MG63 (cell line): ENCODE measurements at places on chromosomes 7 and 10. TPM values are rescaled to one million over a fixed set of nuclear protein-coding genes. Genes with fewer than 3 reads are reported as not detected.

- DNase-seq: no peak
Observed at GRCh38 chr7:153576096-153576495, 476.1 kb upstream of the DPP6 start.

- no peak for DNase-seq
Observed at GRCh38 chr7:16430133-16430532, 8.8 kb upstream of the CRPPA start.

GRCh38 chr10:128704716-128705115 is 578.5 kb upstream of the MKI67 start:
- no peak for DNase-seq

DNA sequence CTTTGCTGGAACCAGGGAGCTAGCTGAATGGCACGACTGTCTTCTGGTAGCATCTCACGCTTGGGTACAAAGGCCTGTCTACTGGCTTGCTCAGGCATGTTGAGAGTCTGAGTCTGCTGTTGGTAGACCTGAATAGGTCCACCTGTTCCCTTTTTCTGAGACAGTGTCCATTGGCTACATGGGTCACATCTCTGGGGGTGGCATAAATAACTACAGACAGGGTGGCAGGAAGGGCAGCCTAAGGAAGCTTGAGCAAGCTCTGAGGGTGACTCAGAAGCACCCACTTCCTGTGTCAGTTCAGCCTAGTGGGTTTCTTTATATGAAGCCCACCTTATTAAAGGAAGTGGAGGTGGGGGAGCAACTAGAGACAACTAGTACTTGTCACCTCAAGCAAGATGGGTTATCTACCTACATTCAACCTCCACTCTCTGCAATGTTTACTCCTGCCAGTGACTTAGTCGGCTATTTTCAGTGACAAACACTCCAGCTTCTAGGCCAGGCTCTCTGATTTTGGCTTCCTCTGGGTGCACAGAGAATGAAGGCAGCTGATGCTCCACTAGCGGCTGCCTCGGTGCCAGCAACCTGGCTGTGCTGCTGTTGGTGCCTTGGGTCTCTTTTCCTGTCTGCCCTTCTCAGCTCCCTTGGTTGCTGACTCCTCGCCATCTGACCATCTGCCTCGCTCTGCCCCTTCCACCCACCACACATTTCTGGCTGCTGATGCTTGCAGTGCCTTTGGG is 5.7 kb upstream of the ZYX start:
- no peak for DNase-seq

DNA sequence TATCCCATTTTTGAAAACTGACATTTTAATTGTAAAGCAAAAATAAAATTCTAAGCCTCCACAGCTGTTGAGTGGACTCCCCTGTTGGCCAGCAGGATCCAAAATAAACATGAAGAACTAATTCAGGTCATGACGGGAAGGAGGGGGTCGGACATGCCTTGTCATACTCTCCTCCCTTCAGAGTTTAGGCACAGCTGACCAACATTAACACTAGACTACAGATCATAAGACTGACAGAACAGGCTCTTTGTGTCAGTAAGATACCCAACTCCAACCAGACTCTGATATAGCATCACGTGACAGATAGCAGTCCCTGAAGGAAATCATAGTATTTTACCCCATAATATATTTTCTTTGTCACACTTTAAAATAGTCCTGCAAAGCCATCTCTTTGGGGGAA is 20.9 kb upstream of the ZNF12 start:
- no peak for DNase-seq

GRCh38 chr10:28120043-28120749 is 121.3 kb upstream of the ODAD2 start:
- DNase-seq: peak; percentile 48

DNA sequence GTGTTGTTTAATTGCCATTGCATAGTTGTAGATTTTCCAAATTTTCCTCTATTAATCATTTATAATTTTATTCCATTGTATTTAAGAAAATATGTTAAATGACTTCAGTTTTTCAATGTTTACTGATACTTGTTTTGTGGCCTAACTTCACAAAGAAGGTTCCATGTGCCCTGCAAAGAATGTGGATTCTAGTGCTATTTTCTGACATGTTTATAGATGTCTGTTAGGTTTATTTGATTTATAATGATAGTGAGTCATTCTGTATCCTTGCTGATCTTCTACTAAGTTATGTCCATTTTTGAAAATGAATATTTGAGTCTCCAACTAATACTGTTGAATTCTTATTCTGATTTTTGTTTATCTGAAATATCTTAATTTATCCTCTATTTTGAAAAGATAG is 369.0 kb downstream of the MAGI2 start:
- DNase-seq: no peak

DNA sequence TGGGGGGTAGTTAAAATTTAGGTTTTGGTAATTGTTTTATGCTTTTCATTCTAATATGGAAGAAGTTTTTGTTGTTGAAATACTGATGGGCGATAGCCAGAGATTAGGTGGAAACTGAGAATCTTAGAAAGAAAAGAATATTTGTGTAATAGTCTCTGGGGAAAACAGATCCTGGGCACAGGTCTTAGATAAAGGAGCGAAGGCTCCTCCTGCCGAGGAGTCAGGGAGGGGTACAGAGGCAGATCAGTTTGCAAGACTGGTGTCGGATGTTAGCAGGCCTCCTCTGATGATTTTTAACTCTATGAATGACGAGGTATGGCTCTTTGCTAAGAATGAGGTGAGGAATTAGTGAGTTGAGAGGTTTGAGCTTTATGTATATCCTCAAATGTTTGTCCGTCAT is 339.7 kb downstream of the HGF start:
- no peak for DNase-seq

GRCh38 chr10:44051091-44051490 is 333.8 kb downstream of the CXCL12 start:
- DNase-seq: peak; percentile 56

DNA sequence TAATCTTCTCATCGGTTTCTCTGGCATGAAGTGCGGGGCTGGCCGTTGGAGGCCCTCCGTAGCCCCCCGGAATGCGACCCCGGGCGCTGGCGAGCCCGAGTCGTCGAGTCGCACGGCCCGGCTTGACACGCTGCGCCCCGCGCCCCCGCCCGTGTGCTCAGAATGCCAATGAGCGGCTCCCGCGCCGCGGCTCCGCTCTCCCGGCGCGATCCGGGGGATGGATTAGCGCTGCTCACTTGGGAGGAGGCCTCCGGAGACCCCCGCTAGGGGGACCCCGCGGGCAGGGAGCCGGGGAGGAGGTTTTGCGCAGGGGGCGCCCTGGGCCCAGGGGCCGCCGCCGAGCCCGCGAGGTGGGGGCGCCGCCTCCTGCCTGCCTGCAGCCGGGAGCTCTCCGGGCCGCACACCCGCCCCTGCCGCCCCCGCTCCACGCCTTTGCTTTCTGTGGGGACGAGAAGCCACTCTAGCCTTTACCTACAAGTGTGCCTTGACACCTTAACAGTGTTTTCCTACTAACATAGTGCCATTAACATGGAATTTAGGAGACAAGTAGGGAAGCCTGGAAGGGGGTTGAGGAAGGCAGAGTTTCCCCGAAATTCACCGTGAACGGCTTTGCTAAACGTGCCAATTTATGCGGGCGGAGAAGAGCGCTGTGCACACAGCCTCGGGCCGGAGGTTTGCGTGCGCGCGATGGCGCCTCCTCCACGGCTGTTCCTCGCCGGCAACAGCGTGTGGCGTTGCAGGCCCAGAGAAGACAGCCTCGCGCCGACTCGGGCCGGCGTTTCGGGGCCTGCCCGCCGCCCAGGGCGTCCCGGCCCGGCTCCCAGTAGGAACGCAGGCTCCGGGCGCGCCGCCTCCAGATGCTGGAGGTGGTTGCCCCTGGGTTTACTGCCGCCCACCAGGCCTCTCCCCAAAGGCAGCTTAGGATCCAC is 7.1 kb downstream of the SHH start:
- DNase-seq: peak; percentile 67

- DNase-seq: no peak
Observed at GRCh38 chr10:61163403-61163802, 219.4 kb upstream of the RHOBTB1 start.

Gene SYNPO2L
- not detected in 2 replicates for total RNA-seq

Gene ACBD7
- 1.5 and 3.9 TPM in 2 replicates for total RNA-seq

Gene SMKR1
- total RNA-seq: 0.56 TPM in 1 of 2 replicates, not detected in the other

Gene GRM3
- total RNA-seq: not detected in 2 replicates
